ENCODE measurements at places on chromosomes 13 and 19.

DNA sequence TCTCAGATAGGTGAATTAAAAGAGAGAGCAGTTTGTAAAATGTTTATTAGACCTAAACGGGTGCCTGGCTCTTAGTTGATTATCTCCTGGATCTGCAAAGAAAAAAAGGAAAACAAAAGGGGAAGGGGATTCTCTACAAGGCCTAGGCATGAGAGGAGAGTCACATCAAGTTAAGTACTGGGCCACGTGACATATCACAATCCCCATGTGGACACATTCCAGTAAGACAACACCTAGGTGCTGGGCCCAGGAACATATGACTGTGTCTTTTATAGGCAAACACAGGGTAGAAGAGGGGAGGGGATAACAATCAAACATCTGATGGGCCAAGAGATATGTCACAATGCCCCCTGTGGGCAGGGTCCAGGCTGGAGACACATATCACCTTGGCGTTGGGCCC is 4.2 kb upstream of the ZNF91 start:
- no peak for DNase-seq

- DNase-seq, result no peak
Measured at GRCh38 chr13:20512042-20512683, 13.5 kb downstream of the CRYL1 start.

DNA sequence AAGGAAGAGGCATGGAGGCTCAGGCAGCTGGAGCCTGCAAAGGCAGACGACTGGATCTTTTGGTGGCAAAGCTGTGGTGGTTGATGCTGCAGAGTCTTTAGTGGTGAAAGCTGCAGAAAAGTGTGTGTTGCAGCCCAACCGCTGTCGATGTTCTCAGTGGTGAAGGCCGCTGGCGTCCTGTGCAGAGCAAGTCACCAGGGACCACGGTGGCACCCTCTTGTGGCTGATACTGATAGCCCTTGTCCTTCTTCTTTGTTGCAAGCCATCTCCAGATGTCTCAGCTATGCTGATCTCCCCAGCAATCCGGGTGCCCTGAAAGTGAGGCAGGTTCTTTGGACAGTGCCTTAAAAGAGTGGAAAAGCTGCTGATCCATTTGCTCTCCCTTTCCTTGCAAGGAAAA is 610.9 kb upstream of the PCDH9 start:
- no peak for DNase-seq

- DNase-seq, result no peak
Measured at GRCh38 chr19:19106056-19106551, 32.2 kb downstream of the TMEM161A start.

GRCh38 chr19:48874303-48875135 is 2.3 kb downstream of the PPP1R15A start:
- no peak for DNase-seq

DNA sequence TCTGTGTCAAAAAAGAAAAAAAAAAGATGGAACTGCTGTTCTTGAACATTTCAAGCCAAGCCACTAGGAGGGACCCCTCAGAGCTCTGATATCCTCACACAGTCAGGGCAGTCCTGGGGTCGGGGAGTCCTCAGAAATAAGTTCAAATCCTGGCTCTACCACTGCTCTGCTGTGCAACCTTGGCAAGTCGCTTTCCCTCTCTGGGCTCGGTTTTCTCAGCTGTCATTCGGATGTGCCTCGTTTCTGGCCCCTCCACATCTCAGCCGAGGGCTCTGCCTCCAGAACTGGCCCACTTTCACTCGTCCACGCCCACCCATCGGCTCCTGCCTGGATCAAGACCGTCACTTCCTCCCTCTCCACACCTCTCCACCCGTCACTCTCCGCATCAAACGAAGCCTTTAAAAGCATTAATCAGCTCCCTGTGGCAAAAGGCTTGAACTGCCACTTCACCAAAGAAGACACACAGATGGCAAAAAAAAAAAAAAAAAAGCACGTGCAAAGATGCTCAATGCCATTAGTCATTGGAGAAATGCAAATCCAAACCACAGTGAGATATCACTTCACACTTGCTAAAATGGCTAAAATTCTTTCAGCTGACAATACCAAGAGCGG is 7.4 kb upstream of the ZNRF4 start:
- no peak for DNase-seq

DNA sequence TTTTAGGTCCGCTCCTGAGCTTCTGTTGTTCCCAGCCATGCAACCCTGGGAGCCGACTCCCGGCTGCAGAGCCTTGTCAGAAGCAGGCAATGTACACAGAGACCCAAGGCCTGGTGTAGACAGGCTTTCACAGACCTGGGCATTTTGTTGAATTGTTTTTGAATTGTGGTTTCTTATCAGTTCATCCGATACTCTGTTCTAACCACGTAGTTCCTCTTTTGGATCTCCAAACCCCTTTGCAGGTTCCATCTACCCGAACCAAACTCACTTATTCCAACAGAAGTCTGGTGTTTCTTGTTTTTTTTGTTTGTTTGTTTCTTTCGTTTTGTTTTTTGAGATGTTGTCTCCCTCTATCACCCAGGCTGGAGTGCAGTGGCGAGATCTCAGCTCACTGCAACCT is 6.3 kb upstream of the NLRP2 start:
- DNase-seq, result no peak

GRCh38 chr13:43014162-43014561 is 9.2 kb upstream of the DNAJC15 start:
- no peak for DNase-seq

DNA sequence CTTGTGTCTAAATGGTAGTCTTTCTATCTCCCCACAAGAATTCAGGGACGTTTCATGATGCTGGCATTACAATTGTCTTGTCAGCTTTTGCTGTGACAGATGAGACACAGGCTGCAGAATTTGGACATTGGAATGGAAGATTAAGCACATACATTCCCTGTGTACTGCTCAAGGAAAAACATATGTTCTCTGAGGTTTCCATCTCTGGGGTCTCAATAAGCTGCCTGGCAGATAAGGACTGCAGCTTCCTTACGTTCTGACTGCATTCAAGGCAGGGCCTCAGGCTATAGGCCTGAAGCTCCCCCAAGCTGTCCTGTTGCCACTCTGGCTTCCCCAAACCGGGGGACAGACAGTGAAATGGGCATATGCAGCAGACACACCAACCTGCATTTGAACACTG is 91.3 kb upstream of the KL start:
- no peak for DNase-seq

DNA sequence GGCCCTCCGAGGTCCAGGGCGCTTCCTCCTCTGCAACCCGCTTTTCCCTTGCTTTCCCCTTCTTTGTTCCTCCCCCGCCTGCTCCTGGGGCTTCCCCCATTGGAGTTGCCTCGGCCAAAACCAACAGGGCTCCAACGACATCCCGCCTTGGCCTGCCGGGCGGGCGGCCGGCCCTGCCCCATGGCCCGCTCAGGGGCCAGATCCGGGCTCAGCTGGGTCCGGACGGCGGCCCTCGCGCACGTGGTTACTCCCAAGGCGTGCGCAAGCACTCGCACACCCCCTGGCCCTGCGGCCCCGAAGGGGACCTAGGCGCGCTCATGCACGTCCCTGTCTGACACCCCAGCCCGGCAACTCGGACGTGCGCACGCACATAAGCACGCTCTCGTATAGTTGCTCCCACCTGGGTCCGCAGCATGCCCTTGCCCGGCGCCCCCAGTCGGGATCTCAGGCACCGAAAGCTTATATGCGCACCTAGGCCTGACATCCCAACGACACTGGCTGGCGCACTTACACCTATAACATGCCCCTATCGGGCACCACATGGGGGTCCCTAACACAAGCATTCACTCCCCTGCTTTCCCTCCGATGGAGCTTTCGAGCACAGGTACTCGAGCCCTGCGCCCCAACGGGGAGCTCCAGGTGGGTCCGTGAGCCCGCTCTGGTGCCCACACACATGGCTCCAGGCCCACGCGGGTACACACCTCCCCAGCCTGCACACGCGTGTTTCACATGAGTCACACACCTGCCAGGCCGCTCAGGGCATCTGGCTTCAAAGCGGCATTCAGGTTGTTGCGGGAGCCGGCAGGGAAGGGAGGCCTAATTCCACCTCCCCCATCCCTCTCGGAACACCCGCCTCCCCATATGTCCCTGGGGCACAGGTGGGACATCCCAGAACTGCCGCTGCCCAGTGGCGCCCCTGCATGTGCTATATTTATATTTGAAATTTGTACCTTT is 15.0 kb downstream of the NFIX start:
- DNase-seq, result no peak

DNA sequence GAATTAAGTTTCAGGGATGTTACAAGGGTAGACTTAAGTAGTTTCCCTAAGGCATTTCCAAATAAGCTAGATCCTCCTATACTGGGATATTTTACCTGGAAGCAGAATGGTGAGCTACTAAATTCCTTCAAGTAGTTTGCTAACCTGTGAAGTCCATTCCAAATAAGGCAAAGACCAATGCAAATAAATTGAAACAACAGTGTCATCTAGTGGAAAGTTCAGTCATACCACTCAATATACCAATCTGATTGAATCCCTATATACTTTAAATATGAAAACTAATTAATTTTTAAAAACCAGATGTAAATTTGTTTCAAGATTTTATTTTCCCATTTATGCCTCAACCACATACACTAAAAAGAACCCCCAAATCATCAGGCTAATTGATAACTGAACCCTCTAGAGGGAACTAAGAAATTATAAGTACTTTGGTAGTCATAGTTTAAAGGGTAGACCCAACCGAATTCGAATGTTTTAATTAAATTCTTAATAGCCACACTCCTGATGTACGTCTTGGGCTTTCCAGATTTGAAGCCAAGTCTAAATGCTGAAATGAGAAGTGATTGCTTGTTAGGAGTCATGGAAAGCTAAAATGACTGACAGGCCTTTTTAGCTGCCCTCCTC is 223.7 kb downstream of the TBC1D4 start:
- DNase-seq, result peak; percentile 21

DNA sequence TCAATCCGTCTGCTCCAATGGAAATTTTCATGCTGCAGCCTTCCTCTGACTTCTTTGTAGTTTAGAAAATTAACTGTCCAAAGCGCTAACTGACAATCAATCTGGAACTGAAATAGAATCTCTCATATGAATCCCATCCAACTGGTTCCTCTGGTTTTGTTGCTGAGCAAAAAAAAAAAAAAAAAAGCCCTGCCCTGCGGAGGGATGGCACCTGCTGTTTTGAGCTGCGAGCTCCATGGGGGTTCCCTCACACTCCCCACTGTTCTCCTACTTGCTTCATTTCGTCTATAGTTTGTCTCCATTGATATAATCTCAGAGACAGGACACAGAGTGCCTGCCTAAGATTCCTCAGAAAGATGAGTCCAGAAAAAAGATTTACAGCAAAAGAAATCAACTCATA is 33.4 kb downstream of the FAAP24 start:
- no peak for DNase-seq
